ENCODE measurements at places on chromosomes 2 and 18.

DNA sequence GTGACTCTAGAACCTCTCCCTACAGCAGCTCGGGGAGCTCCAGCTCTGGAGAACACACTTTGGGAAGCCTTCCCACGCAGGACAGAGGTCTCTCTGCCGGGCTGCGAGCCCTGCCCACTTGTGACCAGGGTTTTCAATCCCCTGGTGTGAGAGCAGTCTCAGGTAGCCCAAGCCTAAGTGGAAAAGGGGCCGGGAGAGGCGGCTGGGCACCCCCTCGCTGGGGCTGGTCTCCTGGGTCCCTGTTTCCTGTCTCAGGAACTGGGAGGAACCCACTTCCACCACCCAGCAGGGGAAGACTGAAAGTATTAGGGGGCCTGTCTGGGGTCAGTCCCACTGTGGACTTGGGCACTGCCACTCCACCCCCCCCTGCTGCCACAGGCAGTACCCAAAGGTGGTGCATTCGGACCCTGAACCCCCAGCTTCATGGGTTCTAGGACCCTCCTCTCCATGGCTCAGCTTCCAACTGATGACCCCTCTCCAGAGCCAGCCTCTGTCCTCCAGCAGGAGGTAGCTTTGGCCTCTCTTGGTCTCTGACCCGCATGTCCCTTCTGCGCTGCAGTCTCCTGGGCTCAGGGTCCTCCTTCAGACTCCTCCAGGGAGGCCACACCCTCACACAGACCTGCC, 70.0 kb downstream of the RRM2 start:
- DNase-seq = no peak

- DNase-seq = no peak
These were observed 95.2 kb downstream of the TFCP2L1 start for GRCh38 chr2:121189661-121190381.

DNA sequence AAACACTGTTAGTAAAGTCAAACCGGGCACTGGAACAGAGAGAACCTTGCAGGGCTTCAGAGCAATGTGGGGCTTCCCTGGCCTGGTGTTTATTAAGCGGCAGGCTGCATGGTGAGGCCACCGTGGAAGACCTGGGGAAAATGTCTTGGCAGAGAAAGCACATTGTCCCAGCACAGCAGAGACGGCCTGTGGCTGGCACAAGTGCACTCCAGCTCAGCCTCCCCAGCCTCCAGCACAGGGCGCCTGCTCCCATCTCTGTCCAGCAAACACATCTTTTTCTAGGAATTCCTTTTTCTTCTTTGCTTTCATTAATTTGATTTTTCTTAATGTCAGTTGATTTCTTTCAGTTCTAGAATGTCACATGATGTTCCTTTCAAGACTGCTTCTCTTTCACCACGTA, 138.2 kb upstream of the NFATC1 start:
- no peak for DNase-seq

GRCh38 chr2:96950381-96951124, 35.8 kb downstream of the FAM178B start:
- DNase-seq = no peak

- no peak for DNase-seq
These were observed 44.4 kb upstream of the BARD1 start for GRCh38 chr2:214853906-214854305.

DNA sequence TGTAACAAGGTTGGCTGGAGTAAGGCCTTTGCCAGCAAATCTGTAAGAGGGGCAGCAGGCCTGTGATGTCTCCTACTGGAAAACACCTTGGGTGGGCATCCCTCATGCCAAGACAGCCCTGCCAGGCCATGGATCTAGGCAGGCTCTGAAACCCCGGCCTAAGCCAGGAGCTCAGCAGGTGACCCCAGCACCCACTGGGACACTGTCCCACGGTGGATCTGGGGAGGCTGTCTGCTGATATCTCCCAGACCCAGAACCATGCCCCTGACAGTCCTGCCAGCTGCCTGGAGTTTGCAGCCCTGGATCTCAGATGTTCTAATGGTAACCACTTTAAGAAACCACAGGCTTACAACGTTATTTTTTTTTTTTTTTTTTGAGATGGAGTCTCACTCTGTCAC, 117.7 kb downstream of the ZNF516 start:
- no peak for DNase-seq

DNA sequence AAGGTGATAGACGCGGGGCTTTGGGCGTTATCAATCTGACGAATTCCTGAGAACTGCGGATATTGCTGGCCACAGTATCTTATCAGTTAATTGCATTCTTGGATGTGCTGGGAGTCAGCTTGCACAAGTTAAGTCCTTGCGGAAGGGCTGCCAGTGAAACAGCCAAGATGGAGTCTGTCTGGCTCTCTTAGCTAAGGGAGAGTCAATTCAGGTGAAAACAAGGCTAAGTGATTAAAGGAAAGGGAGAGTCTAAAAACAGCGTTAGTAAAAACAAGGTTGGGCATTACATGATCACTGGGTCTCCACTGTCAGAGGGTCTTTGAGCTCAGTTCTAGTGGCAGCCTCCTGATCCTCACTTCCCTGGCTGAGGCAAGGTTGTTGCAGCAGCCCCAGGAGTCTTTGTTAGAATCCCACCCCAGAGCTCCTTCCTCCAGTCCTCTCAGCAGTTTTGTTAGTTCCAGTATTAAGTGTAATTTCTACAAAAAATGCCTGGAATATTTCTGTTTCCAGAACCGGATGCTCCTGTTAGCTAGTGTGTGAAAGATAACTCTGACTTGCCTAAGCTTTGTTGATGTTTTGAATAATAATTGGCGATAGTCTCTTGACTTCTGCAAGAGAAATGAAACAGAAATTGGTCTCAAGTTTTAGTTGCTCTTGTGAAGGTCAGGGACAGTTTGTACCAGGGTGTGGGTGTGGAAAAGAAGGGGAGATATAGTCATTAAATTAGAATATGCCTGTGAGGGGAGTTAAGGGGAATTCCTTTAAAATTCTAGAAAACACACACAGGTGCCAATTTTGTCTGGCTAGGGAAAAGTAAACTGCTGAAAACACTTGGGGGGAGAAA, 10.6 kb downstream of the CFLAR start:
- DNase-seq = no peak

Data from effector memory CD8-positive, alpha-beta T cell (primary cell).